Tibial nerve (tissue), 4 donors: ENCODE measurements at places on chromosomes 4 and X. TPM values are rescaled to one million over a fixed set of nuclear protein-coding genes. Genes with fewer than 3 reads are reported as not detected.

The CLIC2 gene
- 21.6 TPM for total RNA-seq

DNA sequence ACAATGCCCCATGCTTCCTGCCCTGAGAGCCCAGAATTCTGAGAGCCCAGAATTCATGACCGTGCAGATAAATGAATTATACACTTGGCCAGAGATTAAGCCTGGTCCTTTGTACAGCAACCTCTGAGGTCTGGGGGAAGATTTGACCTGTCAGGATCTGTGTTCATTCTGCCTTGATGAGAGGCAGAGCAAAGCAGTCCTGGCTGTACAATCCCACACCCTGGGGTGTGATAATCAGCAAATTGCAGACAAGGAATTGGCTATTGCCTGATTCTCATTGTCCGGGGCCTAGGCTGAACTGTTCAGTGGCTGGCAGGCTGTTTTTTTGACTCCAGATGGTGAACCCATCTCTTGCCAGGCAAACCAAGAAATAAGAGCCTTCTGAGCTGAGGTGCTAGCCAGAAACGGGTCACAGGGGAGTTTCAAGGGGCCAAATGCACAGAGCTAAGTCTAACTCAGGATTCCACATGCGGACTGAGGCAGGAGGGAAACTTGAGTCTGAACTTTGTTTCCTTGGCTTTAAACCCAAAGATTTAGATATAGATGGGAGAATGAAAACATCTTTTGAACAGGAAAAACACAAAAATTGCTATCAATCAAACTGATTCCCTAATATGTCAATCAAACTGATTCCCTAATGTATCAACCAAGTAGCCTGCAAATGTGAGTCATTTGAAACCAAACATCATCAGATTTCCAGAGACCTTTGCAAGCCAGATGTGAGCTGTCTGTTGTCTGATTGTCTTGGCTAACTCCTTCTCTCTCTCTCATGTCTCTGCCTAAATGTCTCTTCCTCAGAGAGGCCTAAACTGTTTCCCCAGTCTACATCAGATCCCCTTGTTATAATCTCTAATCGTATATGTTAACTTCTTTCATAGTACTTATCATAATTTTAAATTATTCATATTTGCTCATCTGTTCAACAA is 159.3 kb downstream of the ATG4A start:
- H3K4me3 ChIP-seq, result no peak overlapping the region
- H3K4me1 ChIP-seq, result no peaks in the 10 kb centered on the region
- H3K27me3 ChIP-seq, result no peaks in the 10 kb centered on the region

GRCh38 chr4:152382057-152382785 is 153.7 kb downstream of the FBXW7 start:
- DNase-seq, result no peak
- H3K27ac ChIP-seq, result peak overlapping the region; percentile 39
- no peaks in the 10 kb centered on the region for H3K36me3 ChIP-seq
- H3K4me3 ChIP-seq, result no peak overlapping the region
- no peaks in the 10 kb centered on the region for H3K27me3 ChIP-seq

DNA sequence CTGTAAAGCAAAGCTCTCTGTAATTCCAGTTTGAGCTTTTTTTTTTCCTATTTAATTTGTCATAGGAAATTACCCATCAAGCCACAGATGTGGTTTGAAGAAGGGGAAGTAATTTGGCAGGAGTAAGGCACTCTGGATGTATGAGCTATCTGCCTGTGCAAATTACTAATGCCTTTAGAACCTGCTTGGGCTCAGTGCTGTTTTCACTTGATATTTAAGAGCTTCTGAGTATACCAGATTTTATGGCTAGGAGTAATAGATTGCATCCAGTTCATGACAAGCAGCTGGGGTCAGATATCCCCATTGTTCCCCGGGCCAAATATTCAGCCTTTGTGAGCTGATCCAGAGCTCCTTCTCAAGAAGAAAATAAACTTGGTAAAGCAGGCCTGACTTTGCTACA is 89.1 kb downstream of the DCAF8L2 start:
- H3K36me3 ChIP-seq, result no peaks in the 10 kb centered on the region
- no peak for DNase-seq
- no peak overlapping the region for H3K27ac ChIP-seq
- H3K4me1 ChIP-seq, result no peaks in the 10 kb centered on the region

GRCh38 chrX:40097141-40097503 is 636 bp downstream of the BCOR start:
- peaks cover 60% of the 10 kb centered on the region for H3K27me3 ChIP-seq
- H3K27ac ChIP-seq, result peak overlapping the region; percentile 93
- DNase-seq, result no peak
- H3K4me1 ChIP-seq, result peaks cover 4% of the 10 kb centered on the region
- H3K36me3 ChIP-seq, result no peaks in the 10 kb centered on the region

GRCh38 chr4:77201343-77201742 is 44.3 kb downstream of the CCNG2 start:
- H3K4me1 ChIP-seq, result no peaks in the 10 kb centered on the region
- H3K27ac ChIP-seq, result no peak overlapping the region
- H3K4me3 ChIP-seq, result no peak overlapping the region
- no peaks in the 10 kb centered on the region for H3K36me3 ChIP-seq
- H3K27me3 ChIP-seq, result no peaks in the 10 kb centered on the region

DNA sequence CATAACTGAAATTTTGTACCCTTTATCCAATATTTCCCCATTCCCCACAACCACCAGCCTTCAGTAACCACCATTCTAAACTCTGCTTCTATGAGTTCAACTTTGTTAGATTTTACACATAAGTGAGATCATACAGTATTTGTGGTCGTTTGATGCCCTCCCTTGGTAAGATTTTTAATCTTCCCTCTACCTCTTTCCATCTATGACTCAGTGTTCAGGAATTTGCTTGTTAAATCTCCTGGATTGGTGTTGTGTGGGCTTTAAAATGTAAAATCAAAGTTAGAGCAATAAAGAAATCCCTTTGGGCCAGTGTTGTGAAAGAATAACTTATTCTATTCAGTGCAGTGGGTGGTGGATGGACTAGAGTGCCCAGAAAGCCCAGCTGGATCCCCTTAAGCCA is 37.4 kb downstream of the SLC16A2 start:
- no peak overlapping the region for H3K4me3 ChIP-seq
- no peak overlapping the region for H3K27ac ChIP-seq
- no peaks in the 10 kb centered on the region for H3K4me1 ChIP-seq
- H3K36me3 ChIP-seq, result no peaks in the 10 kb centered on the region
- no peak for DNase-seq

DNA sequence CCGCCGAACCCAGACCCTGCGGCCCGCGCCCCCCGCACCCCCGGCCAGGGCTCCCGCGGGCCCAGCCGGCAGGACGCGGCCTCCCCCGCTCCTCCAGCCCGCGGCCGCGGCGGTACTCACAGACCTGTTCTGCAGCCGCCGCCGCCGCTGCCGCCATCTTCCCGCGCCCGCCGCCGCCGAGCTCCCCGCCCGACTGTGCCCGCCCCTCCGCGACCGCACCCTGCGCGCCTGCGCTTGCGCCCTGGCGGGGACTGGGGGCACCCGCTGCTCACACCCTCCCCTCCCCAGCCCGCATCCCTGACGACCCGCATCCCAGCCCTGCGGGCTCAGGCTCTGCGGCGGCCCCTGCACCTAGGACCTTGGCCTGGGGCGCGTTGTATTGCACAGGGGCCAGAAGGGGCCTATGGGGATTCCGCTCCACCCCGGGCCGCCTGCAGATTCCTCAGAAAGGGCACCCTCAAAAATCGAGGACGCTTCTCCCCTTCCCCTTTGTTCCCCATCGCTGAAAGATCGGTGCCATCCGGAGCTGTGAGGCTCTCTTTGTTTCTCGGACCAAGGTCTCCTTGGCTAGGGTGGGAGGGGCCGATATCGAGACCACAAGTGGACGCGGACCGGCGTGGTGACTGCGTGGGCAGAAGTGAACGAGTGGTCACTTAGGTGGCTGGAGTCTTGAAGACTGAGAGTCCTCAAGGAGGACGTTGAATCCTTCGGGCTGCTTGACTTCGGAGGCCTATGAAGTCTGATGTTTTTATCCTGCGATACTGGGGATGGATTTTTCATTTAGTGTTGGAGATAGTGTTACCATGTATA is at the start of gene SGCB:
TSS of gene SGCB (minus strand) at position 197 of the 810 bp plus-strand sequence. CDS start at position 157, 40 bp downstream.
- DNase-seq, result peak; percentile 49
- H3K36me3 ChIP-seq, result no peaks in the 10 kb centered on the region
- no peaks in the 10 kb centered on the region for H3K4me1 ChIP-seq
- H3K27me3 ChIP-seq, result no peaks in the 10 kb centered on the region
- H3K4me3 ChIP-seq, result peak within 1 kb of the TSS; percentile 68
- peak within 1 kb of the TSS; percentile 80 for H3K27ac ChIP-seq

- H3K4me3 ChIP-seq, result no peak overlapping the region
- no peaks in the 10 kb centered on the region for H3K36me3 ChIP-seq
- no peaks in the 10 kb centered on the region for H3K4me1 ChIP-seq
- no peak for DNase-seq
Observed at GRCh38 chr4:173449380-173449717, 50.4 kb upstream of the SCRG1 start.

DNA sequence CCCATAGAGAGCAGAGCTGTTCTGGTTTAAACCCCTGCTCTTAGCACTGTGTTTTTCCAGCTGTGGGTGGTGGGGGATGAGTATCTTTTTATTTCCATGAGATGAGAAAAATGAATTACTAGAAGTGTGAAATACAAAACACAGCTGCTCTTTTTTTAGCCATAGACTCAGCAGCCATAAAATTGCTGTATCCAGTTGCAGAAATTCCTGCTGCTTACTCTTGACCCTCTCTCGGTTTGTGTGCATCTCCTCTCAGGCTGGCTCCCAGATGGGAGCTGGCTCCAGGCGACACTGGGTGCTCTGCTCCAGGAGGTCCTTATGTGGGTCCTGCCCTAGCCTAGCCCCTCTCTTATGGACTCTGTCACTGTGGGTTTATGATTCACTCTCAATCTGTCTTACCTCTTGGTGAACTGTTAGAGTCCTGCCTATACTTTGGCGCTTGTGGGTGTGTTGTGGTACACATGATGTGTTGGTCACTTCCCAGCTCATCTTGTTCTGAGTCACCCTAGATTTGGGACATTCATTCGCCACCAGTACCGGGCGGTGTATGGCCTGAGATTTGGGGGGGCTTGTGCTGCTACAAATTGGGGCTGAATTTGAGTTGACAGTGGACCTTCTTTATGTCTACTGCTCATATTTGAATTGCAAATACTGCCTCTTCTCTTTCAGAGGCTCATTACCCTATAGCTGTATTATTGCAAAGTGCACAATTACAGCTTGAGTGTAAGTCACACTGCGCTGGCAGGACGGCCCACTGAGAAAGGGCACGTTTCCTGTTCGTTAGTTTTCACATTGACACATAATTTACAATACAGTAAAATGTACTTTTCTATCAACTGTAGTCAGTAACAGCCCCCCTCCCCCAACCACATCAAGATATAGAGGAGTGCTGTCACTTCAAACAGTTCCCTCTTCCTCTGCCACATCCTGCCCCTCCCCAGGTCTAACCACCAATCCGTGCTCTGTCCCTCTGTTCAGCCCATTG is 46.9 kb upstream of the MSANTD1 start:
- DNase-seq, result no peak
- no peaks in the 10 kb centered on the region for H3K36me3 ChIP-seq
- no peaks in the 10 kb centered on the region for H3K27me3 ChIP-seq
- H3K27ac ChIP-seq, result peak overlapping the region; percentile 12

GRCh38 chrX:148555101-148555500 is 54.7 kb downstream of the AFF2 start:
- H3K4me3 ChIP-seq, result no peak overlapping the region
- no peaks in the 10 kb centered on the region for H3K4me1 ChIP-seq
- H3K27ac ChIP-seq, result no peak overlapping the region
- no peaks in the 10 kb centered on the region for H3K36me3 ChIP-seq
- H3K27me3 ChIP-seq, result no peaks in the 10 kb centered on the region

DNA sequence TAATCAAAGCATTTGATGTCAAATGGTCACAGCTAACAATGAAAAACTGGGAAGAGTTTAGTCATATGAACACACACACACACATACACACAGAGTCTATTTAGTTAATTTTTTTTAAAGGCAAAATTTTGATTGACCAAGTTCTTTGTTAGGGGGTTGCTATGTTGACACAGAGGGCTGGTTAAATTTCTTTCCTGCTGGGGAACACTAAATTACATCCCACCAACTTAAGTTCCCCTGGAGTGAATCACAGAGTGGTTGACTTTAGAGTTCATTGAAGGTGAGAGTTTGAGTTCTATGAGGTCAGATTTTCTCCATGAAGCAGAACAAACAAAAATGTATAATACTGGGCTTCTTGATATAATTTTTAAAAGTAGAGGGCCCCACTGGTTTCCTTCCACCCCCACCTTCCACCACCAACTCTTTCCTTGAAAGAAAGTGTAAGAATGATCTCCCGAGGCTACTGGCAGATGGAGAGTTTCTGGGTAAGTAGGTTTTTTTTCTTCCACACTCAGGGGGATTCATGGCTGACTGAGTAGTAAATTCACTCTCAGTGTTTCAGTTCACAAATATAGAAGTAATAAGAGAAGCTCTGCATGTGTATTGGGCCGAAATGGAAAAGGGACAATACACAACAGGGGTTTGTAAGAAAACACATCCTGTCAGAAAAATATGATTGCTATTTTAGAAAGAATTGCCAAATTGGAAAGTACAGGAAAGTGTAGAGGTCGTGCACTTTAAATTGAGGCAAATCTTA is 917.0 kb upstream of the LCORL start:
- no peaks in the 10 kb centered on the region for H3K4me1 ChIP-seq
- H3K36me3 ChIP-seq, result no peaks in the 10 kb centered on the region
- H3K4me3 ChIP-seq, result no peak overlapping the region
- DNase-seq, result no peak
- no peaks in the 10 kb centered on the region for H3K27me3 ChIP-seq
- no peak overlapping the region for H3K27ac ChIP-seq

DNA sequence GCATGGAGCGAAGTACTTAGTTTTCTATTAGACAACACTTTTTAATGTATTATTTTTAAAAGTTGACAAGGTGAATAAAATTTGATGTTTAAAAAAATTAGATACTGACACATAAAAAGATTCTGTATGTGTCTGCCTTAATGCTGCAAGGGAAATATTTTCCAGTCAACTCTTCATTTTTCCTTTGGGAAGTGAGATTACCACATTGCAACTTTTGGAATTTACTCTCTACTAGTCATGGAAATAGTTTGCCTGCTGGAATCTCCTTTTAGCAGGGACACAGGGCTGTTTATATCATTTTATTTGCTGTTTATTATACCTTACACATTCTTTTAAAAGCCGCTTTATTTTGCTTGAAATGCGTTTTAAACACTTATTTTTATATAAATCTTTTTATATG is 135.1 kb downstream of the MID1 start:
- H3K27me3 ChIP-seq, result no peaks in the 10 kb centered on the region
- no peak overlapping the region for H3K4me3 ChIP-seq
- peak overlapping the region; percentile 29 for H3K27ac ChIP-seq
- H3K4me1 ChIP-seq, result no peaks in the 10 kb centered on the region
- DNase-seq, result no peak

DNA sequence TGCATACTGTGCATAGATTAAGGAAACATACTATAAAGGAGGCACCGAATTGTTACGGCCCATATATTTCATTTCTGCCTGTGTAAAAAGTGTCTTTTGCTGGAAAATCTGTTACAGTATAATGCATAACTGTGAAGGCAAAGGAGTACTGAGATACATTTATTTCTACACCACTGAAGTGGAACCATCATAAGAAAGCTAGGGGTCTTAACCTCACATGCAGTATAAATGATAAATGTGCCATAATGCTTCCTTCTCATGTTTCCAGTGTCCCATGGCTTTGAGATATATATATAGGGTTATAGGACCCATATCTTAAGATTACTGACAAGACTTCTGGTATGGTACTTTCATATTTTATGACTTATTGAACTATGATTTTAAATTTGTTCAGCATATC is 713.8 kb upstream of the PABPC4L start:
- no peak overlapping the region for H3K27ac ChIP-seq
- no peaks in the 10 kb centered on the region for H3K4me1 ChIP-seq
- no peak for DNase-seq
- no peak overlapping the region for H3K4me3 ChIP-seq
- H3K27me3 ChIP-seq, result no peaks in the 10 kb centered on the region
